ENCODE measurements at places on chromosomes 1 and 21.
A peak's percentile ranks its signal among the peaks of the same experiment; 100 is the strongest.

DNA sequence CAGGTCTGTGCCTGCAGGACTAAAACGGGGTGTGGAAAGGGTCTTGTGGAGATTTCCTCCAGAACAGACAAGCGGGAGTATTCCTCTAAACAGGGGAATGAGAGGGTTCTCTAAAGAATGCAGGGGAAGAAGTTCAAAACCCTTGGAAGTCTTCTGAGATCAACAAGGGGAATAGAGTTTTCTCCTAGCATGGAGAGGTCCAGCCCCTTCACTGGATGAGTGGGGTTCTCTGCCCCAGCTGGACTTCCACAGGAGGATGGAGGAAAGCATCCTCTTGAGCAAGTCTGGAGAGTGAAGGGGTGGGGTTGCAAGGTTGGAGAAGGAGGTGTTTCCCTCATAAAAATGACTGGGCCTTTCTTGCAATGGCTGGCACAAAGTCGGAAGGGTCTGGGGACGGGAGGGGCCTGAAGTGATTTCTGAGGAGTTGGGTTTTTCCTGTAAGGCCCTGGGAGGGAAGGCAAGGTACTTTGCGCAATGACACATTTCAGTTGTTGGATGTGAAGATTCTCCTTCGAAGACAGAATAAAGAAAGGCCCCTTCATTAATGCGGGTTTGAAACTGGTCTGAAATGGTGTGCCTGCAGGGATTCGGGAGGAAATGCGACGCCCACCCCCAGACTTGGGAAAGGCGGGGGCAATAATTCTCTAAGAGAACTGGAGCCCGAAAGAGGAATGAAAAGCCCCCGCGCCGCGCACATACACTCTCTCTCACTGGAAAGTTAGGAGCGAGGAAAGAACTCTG is 884 bp downstream of the SPATA6 start:
- DNase-seq: no peak

GRCh38 chr1:2067393-2067792 is 17.2 kb downstream of the PRKCZ start:
- no peak for DNase-seq

DNA sequence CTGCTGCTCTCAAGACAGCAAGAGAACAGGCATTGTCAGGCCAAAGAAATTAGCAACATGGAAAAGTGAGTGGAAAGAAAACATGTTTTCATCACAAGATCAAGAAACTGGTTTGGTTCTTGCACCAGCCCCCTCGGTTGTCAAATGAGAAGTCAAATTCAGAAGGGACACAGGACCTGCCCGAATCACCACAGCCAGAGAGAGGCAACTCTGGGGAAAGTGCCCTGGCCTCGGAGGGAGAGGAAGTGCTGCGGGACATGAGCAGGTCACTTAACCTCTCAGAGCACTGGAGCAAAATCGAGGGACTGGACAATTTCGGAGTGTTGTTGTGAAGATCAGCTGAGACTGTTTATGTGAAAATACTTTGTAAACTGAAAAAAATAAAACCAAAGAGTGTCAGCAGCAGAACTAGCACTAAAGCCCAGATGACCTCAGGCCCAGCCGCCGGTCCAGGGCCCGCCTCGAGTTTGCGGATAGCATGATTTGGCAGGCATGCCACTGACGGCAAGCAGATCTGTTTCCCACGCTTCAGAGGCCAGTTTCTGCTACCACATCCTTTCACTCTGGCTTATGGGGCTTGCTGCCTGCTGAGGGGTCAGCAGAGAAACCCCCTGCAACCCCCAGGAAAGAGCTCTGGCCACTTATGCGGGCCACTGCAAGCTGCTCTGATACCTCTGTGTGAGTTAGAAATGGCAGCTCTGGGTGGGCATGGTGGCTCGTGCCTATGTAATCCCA is 32.1 kb downstream of the CD247 start:
- DNase-seq: no peak

- no peak for DNase-seq
These were observed 16.0 kb downstream of the RBBP4 start for GRCh38 chr1:32666901-32667566.

DNA sequence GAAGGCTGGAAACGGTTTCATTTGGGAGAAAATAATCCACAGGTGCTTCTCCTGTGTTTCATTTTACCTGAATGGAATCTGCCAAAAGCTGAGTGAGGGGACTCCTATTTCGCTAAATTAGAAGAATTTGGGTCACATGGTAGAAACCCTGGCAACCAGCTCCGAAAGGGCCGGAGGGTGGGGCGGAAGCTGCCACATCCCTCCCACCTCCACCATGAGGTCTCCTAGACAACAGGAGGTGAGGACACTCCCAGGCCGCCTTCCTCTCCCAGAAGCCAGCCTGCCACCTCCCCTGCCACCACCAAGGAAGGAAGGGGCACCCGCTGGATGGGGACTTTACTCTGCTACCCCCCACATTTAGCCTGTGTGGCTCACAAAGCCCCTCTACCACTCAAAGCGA is 199.9 kb upstream of the ZC3H12A start:
- no peak for DNase-seq

DNA sequence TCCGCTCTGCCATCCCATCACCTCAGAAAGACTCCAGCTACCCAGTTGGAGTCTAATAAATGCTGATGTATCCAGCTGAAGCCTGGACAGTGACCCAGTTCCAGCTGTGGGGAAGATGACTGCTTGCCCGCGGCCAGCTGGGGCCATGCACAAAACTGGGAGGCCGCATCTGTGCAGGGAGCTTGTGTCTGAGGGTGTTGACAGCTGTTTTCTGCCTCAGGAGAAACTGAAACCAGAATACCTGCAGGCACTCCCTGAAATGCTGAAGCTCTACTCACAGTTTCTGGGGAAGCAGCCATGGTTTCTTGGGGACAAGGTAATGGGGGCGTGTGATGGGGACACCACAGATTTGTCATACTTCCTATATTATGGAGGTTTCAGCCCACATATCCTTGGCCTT is 3.2 kb downstream of the GSTM2 start:
- DNase-seq: no peak

DNA sequence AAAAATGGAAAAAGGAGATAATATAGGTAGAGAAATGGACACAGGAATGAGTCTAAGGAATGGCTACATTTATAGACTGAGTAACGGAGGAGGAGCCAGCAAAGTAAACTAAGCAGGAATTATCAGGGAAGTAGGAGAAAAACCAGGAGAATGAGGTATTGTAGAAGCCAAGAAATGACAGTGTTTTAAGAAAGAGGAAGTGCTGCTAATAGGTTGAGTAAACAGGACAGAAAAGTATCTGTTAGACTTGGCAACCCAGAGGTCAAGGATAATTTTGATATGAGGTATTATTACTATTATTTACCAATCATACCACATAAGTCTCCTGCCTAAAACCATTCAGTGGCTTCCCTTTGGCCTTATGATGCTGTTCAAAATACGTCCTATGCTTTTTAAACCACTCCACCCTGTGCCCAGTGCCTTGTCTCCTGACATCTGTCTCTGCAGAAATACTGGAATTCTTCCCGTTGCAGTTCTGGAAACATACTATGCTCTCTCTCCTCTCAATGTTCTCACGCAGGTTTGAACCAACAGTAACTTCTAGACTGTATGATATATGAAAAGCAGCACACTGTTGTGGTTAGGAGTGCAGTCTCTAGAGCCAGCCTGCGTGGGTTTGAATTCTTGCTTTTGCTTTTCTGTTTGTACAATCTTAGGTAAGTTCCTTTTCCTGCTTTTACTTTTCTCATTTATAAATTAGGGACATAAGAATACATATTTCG is 24.6 kb upstream of the NEK7 start:
- no peak for DNase-seq

DNA sequence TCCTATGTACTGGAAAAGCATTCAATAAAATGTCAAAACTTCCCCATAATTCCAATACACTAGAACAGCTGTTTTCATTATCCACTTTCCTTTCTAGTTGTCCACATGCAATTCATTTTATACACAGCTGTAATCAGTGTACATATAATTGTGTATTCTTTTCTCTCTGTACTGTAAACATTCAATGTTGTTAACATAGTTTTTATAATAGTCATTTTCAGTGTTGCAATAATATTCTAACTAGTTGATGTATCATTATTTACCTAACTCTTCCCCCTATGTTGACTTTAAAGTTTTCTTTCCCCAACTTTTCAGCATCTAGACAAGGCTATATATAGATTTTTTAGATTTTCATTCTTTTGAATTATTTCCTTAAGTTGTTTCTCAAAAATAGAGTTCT is 44.4 kb downstream of the DIPK1A start:
- DNase-seq: no peak

- DNase-seq: no peak
These were observed 11.5 kb downstream of the LRRN2 start for GRCh38 chr1:204673909-204674649.

DNA sequence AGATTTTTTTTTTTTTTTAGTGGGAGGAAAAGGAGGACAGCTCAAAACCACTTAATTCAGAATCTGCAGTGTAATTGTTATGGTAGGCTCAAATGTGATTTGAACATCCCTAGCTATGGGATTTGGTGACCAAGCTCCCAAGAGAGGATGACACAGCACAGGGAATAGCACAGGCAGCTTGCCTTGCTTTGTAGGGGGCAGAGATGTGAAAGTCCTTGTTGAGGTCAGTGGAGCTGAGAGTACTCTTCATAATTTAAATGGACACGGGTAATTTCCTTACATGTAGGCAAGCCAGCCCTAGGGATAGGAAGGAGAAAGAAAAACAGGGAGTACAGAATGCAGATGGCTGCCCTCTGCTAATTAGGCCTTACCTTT is 3.2 kb upstream of the UCK2 start:
- DNase-seq: no peak

GRCh38 chr1:161188381-161188780 is 10.5 kb downstream of the ADAMTS4 start:
- DNase-seq: no peak

DNA sequence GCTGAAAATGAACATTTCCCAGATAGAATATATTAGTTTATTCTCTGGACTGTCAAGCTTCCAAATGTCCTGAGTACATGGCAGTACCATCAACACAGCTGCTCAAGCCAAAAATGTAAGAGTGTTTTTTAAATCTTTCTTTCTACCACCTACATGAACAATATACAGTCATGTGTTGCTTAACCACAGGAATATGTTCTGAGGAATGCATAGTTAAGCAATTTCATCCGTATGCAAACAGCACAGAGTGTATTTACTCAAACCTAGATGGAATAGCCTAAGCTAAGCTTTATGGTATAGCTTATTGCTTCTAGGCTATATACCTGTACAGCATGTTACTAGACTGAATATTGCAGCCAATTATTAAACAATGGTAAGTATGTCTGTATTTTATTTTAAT is 561.9 kb upstream of the ADGRL4 start:
- no peak for DNase-seq

DNA sequence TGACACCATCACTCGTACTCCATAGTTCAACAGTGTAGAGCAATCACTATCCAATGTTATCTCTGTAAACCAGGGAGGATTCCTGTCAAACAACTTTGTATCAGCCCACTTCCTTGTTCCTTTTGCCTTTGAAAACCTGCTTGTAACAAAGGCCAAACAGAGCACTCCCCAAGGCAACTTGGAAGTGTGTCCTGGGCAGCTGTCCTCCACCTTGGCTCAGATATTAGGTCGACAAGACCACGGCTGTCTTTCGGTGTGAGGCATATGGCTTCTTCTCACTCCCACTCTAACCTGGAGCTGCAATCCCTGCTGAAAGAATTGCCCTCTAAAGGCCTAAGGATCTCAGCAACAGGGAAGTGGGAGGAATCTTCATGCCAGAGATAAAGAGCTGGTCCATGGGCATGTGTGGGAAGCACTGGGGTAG is 66.7 kb downstream of the ITPKB start:
- no peak for DNase-seq

DNA sequence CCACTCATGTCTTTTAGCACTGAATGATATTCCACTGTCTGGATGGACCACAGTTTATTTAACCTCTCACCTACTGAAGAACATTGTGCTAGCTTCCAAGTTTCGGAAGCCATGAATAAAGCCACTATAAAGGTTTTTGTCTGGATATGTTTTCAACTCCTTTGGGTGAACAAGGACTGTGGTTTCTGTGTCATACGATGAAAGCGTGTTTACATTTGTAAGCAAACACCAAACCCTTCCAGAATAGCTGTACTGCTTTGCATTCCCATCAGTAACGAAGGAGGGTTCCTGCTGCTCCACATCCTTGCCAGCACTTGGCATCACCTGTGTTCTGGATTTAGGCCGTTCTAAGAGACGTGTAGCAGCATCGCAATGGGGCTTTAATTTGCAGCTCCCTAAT is 10.7 kb upstream of the ARHGEF16 start:
- DNase-seq: no peak

GRCh38 chr1:27356619-27357280 is 10.0 kb downstream of the MAP3K6 start:
- DNase-seq: peak; percentile 40

DNA sequence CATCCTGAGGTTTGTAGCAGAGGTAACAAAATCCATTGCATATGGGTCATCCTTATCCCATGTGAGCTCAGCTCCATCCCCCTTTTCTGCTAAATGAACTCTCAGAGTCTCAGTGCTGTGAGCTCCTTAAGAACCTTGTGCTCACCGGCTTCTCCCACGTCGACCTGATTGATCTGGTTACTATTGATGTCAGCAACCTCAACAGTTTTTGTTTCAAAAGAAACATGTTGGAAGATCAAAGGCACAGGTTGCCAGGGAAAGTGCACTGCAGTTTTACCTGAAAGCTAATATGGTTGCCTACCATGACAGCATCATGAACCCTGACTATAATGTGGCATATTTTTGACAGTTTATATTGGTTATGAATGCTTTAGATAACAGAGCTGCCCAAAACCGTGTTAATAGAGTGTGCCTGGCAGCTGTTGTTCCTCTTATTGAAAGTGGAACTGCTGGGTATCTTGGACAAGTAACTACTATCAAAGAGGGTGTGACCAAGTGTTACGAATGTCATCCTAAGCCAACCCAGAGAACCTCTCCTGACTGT is 131.4 kb downstream of the HS2ST1 start:
- DNase-seq: peak; percentile 51

- DNase-seq: no peak
These were observed 101.5 kb downstream of the KCNN3 start for GRCh38 chr1:154768456-154769125.

- no peak for DNase-seq
These were observed 10.3 kb downstream of the CPLANE2 start for GRCh38 chr1:16226490-16227179.

- DNase-seq: no peak
These were observed 2.9 kb upstream of the UBXN10 start for GRCh38 chr1:20183035-20183434.

- DNase-seq: no peak
These were observed 270.6 kb upstream of the ZRANB2 start for GRCh38 chr1:71351438-71351837.

DNA sequence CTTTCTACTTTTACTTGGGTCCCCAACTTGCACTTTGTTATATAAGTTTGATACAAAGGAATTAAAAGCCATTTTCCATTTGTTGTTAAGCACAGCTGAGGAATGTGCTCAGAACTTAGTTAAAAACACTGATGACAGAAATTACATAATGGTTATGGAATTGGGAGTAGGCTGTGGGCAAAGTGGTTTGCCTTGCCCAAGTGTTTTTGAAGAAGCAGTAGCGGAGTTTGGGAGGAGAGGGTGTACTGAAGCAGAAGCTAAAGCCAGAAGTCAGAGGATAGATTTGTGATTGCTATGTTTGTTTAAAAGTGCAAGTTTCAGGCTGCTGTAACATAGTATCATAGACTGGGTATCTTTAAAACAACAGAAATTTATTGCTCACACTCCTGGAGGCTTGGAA is 391.8 kb downstream of the DUSP10 start:
- DNase-seq: no peak

GRCh38 chr1:177106196-177106595 is 58.3 kb downstream of the ASTN1 start:
- no peak for DNase-seq
